ENCODE measurements at places on chromosomes 7 and 10. TPM values are rescaled to one million over a fixed set of nuclear protein-coding genes. Genes with fewer than 3 reads are reported as not detected.

DNA sequence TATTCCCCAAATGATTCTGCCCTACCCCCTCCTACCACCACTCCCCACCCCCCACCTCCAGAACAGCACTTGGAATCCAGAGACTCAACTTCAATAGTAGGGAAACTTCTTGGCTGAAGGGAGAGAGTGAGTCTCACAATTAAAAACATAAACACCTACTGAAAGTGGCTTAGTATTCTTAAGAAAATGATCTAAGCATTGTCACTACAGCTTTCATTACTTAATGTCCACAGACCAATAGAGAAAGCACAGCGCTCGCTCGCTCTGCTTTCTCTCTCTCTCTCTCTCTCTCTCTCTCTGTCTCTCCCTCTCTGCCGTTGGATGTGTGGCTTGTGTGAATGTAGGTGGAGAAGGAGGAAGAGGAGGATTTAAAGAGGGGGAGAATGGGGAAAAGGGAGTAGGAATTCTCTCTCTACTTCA is 1.5 kb upstream of the SEMA3A start:
- no peaks in the 10 kb centered on the region for H3K27me3 ChIP-seq
- peaks cover 61% of the 10 kb centered on the region for H3K4me1 ChIP-seq

DNA sequence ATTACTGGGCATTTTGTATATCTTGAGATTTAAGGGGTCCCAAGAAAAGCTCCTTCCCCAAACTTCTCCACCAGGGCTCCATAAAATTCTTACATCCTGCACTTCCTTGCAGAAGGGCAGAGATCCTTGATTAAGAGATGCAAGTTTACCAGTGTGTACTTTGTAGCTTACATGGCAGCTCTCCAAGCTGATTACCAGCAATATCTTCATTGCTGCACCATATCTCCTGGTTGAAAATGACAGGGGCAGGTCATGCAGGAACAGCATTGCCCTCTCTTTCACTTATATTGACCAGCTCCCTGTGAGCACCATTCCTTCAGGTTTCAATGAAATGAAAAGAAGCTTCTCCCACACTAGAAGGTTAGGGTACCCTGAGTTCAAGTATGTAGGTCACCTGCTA is 184.6 kb upstream of the PHYHIPL start:
- H3K4me3 ChIP-seq = no peak overlapping the region
- no peak overlapping the region for H3K27ac ChIP-seq
- H3K36me3 ChIP-seq = peaks cover 18% of the 10 kb centered on the region
- H3K4me1 ChIP-seq = peaks cover 5% of the 10 kb centered on the region
- H3K27me3 ChIP-seq = peaks cover 2% of the 10 kb centered on the region

GRCh38 chr10:123139521-123140163 is 3.9 kb downstream of the HMX3 start:
- H3K36me3 ChIP-seq = peaks cover 3% of the 10 kb centered on the region
- H3K4me1 ChIP-seq = peaks cover 58% of the 10 kb centered on the region
- H3K27ac ChIP-seq = no peak overlapping the region
- peak; percentile 73 for DNase-seq
- peaks cover 97% of the 10 kb centered on the region for H3K27me3 ChIP-seq

- H3K36me3 ChIP-seq = peaks cover 3% of the 10 kb centered on the region
- no peak for DNase-seq
- no peak overlapping the region for H3K27ac ChIP-seq
- H3K27me3 ChIP-seq = no peaks in the 10 kb centered on the region
Observed at GRCh38 chr7:38190011-38190410, 12.0 kb downstream of the STARD3NL start.

GRCh38 chr7:32072397-32072796 is 2.2 kb upstream of the PDE1C start:
- H3K27ac ChIP-seq = no peak overlapping the region
- no peak overlapping the region for H3K4me3 ChIP-seq
- no peaks in the 10 kb centered on the region for H3K36me3 ChIP-seq
- H3K4me1 ChIP-seq = peaks cover 10% of the 10 kb centered on the region

- no peak for DNase-seq
- no peak overlapping the region for H3K27ac ChIP-seq
- no peak overlapping the region for H3K4me3 ChIP-seq
- H3K36me3 ChIP-seq = peaks cover 7% of the 10 kb centered on the region
Observed at GRCh38 chr7:149353739-149354504, 91.9 kb downstream of the ZNF783 start.

- H3K36me3 ChIP-seq = no peaks in the 10 kb centered on the region
- no peak overlapping the region for H3K27ac ChIP-seq
- no peaks in the 10 kb centered on the region for H3K27me3 ChIP-seq
- peaks cover 5% of the 10 kb centered on the region for H3K4me1 ChIP-seq
- DNase-seq = no peak
Observed at GRCh38 chr10:7258948-7259523, 151.8 kb downstream of the SFMBT2 start.

DNA sequence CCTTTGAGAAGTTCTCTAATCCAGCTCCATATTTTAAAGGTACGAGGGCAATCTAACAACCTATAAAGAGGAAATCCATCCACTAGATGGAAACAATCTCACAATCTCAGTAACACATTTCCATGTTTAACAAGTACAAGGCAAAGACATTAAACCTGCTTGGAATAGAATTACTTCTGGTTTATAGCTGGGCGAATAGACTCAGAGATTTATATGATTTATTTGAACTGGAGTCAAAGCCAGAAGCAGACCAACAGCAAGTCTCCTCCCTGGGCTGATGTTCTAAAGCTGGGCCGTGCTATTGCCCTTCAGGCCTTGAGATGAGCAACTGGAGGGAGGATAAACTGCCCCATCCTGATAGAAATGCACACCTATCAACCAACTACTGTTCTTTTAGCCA is 25.3 kb downstream of the SLC26A3 start:
- peaks cover 5% of the 10 kb centered on the region for H3K4me1 ChIP-seq
- 0 out of 2 replicates have a peak, but pooled peaks cover 3% of the 10 kb centered on the region for H3K27me3 ChIP-seq
- H3K27ac ChIP-seq = no peak overlapping the region
- no peak overlapping the region for H3K4me3 ChIP-seq
- H3K36me3 ChIP-seq = no peaks in the 10 kb centered on the region

DNA sequence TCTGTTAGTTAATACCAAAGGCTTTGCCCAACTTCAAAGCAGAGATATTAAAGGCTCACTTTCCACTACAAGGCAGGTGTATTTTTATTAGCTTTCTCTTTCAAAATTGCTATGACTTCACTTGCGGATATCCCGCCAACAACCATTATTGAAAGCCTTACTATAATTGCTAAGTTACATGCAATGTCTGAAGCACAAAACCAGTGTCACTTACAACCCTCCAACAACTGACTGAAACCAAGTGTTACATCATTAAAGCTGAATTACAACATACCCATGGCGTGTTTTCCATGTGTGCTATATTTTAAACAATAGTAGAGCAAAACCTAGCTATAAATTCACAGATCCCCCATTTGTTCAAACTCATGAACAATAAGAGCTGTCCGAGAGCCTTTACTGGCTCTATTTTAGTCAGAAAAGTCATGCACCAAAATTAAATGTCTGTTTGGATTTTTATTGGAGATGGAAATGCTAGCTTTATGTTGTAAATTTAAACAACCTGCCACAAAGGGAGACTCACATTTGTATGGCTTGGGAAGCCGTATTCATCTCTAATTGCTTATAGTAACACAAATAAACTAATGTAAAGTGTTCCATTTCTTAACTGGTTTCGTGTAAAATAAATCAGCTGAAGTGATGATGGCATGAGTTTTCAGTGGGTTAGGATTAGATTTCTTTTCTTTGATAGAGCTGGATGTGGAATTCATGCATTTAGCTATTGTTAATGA is 227.1 kb downstream of the AGMO start:
- peak overlapping the region; percentile 39 for H3K27ac ChIP-seq
- H3K27me3 ChIP-seq = no peaks in the 10 kb centered on the region
- H3K36me3 ChIP-seq = peaks cover 7% of the 10 kb centered on the region
- peaks cover 44% of the 10 kb centered on the region for H3K4me1 ChIP-seq
- DNase-seq = no peak

- no peak overlapping the region for H3K4me3 ChIP-seq
- H3K27me3 ChIP-seq = no peaks in the 10 kb centered on the region
- no peaks in the 10 kb centered on the region for H3K36me3 ChIP-seq
- no peak for DNase-seq
Observed at GRCh38 chr10:58568428-58568935, 55.8 kb downstream of the BICC1 start.

GRCh38 chr10:116233230-116233629 is 39.8 kb downstream of the GFRA1 start:
- DNase-seq = no peak
- peaks cover 8% of the 10 kb centered on the region for H3K4me1 ChIP-seq
- H3K27ac ChIP-seq = no peak overlapping the region
- H3K4me3 ChIP-seq = no peak overlapping the region
- no peaks in the 10 kb centered on the region for H3K36me3 ChIP-seq
- no peaks in the 10 kb centered on the region for H3K27me3 ChIP-seq

AKR1C2 gene
- total RNA-seq = 1.2 TPM

C10orf143 gene
- total RNA-seq = 1.9 TPM

HOXA1 gene
- not detected for total RNA-seq

CCDC136 gene
- total RNA-seq = 47.4 TPM

ELMO1 gene
- 19.4 TPM for total RNA-seq

GPC2 gene
- total RNA-seq = 63.0 TPM

PDE1C gene
- total RNA-seq = 0.55 TPM

C10orf62 gene
- not detected for total RNA-seq

NEBL gene
- total RNA-seq = 9.7 TPM

GPR85 gene
- 0.09 TPM for total RNA-seq

MYOF gene
- 1.4 TPM for total RNA-seq
